Astrocyte (in vitro differentiated cells and primary cell): ENCODE measurements at places on chromosomes 3 and 15.

DNA sequence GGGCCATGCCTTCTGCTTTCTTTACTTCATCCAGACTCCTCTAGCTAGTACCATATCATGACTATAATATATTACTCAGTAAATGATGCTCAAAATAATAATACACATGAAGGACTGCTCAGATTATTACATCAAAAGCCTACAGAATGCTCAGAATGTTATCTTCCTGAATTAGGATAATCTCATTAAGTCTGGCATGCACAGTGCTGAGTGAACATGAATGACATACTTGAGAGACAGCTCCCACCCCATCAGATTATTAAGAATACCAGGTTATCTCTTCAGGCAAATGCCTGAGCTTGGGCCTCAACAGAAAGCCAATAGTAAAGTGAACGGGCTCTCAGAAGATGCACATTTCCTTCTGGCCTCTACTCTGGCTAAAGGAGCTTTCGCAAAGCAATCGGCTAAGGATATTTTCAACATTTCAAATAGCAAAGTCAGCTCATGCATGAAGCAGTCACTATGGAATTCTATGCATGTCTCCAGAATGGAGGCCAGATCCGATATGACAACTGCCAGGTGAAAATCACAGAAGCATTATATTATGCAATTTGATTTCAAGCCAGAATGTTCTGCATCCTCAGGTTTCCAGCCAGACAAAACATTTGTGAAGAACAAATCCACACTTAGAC lies 122.6 kb downstream of the KCNMB2 start:
- no peaks in the 10 kb centered on the region for H3K36me3 ChIP-seq
- no peak for DNase-seq
- no peaks in the 10 kb centered on the region for H3K4me1 ChIP-seq
- no peak overlapping the region for H3K27ac ChIP-seq
- no peak overlapping the region for H3K4me3 ChIP-seq
- H3K27me3 ChIP-seq, result no peaks in the 10 kb centered on the region

- peaks cover 6% of the 10 kb centered on the region for H3K36me3 ChIP-seq
- DNase-seq, result no peak
- no peak overlapping the region for H3K4me3 ChIP-seq
- H3K27me3 ChIP-seq, result no peaks in the 10 kb centered on the region
- no peak overlapping the region for H3K27ac ChIP-seq
Measured at GRCh38 chr15:67093504-67093862, 28.1 kb downstream of the SMAD3 start.

DNA sequence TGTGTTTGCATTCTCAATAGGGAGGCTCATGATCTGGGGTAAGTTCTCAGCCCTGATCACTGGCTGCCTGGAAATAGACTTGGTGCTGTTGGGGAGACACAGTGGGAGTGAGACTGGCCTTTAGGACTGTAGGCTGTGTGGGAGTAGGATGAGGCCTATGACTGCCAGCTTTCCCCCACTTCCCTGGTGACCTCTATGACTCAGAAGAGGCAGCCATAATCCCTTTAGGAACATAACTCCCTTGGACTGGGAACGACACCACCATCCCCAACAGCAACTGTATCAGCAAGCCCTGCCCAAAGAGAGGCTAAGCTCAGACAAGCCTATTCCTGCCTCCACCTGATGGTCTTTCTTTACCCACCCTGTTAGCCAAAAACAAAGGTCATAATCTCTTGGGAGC lies 91.3 kb downstream of the SUCNR1 start:
- no peak for DNase-seq
- H3K27me3 ChIP-seq, result no peaks in the 10 kb centered on the region
- no peaks in the 10 kb centered on the region for H3K4me1 ChIP-seq
- H3K27ac ChIP-seq, result no peak overlapping the region
- no peak overlapping the region for H3K4me3 ChIP-seq

DNA sequence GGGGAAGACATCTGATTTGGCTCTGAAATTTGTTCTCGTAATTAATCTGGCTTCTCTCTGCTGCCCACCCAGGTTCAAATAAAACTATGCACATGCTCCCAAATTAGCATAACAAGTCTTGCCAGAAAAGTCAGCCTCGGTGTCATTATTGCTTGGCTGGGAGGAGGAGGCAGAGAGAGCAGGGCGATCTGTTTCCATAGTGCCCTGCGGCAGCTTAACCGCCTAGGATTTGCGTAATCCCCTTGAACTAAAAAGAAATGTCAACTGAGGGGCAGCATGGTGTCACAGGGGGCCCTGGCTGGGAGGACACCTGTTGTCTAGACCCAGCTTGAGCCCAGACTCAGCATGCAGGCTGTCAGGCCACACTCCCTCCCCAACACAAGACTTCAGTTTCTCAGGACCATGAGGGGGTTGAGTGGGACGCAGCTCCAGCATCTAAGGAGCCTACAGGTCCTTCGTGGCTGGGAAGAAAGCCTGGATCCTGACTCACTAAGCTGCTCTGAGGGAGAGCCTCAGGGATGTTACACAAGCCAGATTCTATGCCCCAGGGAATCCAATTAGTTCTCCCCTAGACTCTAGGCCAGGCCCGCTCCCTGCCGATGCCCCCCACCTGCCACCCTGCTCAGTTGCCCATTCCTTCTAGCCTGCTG lies 17.3 kb downstream of the MRPS11 start:
- H3K4me1 ChIP-seq, result no peaks in the 10 kb centered on the region
- no peaks in the 10 kb centered on the region for H3K36me3 ChIP-seq
- no peak overlapping the region for H3K4me3 ChIP-seq
- DNase-seq, result peak; percentile 21
- H3K27ac ChIP-seq, result no peak overlapping the region
- peaks cover 3% of the 10 kb centered on the region for H3K27me3 ChIP-seq
